Activated CD8-positive, alpha-beta T cell treated with anti-CD3 and anti-CD28 coated beads, Interleukin-2, amount 10 ng/mL, durations not matched to agents 7 days and 5 days (primary cell): ENCODE measurements at places on chromosomes 4 and X.
A peak's percentile ranks its signal among the peaks of the same experiment; 100 is the strongest.

GRCh38 chrX:49202022-49202421 lies 2.0 kb upstream of the SYP start:
- DNase-seq: no peak

- DNase-seq: no peak
These were observed 411.9 kb downstream of the PPARGC1A start for GRCh38 chr4:23477905-23478304.

DNA sequence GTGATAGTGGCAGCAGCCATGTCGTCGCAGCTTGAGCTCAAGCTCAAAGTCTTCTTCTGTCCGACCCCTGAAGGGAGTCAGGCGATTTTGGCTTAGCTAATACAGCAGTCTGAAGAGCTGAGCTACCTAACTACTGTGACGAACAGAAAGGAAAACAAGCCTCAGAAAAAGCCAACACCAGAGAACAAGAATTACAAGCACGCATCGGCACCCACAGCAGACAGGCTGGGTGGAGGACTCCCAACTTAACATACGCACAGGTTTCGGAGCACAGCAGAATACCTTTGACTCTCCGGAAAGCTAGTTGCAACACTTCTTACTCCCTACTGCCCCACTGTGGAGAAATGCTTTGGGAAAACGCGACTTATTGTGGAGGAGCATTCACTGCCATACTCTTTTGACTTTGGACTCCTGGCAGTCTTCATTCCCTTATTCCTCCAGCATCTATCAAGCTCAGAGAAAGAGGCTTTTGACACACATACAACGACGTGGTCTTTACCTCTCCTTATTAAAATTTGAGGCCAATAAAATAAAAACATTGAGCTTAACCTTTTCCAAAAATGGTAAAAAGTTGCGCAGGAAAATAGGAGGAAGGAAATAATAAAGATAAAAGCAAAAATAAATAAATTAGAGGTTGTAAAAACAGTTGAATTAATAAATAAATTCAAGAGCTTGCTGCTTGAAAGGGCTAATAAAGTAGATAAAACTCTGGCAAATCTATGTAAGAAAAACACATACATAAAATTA lies 41.3 kb upstream of the GPC3 start:
- DNase-seq: peak; percentile 37

DNA sequence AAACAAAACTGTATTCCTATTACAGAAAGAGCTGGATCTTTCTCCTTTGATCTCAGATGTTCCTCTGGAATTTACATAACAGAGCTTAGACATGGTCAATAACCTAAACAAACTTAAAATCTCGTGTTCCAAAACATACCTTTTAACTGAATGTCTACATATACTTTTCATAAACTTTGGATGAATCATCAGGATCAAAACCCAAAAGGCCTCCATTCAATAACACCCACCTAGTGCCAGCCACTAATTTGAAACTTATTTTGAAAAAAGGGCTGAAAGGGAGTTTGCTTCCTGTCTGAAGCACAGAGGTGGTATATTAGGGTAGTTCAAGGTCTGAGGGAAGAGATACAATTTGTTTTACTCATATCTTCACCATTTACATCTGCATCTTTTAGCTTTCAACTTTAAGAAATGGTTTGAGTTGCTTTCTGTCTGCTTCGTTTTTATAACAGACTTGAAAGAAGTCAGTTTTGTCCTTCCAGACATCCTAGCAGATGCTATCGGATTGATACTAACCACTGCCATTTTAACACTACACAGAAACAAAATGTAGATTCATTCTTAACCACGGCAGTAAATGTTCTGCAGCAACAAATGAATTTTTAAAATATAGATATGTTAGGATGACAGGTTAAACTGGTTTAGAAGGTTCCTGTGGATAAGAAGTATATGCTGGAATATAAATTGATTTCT lies 242.8 kb upstream of the DKK2 start:
- DNase-seq: no peak

GRCh38 chrX:11480626-11481025 lies 185.1 kb downstream of the ARHGAP6 start:
- DNase-seq: no peak

GRCh38 chrX:40871385-40872082 lies 136.2 kb upstream of the MED14 start:
- peak; percentile 19 for DNase-seq

GRCh38 chrX:17689971-17690409 lies 47.3 kb upstream of the SCML1 start:
- peak; percentile 52 for DNase-seq
